ENCODE measurements at places on chromosomes 1 and 21. TPM values are rescaled to one million over a fixed set of nuclear protein-coding genes. Genes with fewer than 3 reads are reported as not detected.

DNA sequence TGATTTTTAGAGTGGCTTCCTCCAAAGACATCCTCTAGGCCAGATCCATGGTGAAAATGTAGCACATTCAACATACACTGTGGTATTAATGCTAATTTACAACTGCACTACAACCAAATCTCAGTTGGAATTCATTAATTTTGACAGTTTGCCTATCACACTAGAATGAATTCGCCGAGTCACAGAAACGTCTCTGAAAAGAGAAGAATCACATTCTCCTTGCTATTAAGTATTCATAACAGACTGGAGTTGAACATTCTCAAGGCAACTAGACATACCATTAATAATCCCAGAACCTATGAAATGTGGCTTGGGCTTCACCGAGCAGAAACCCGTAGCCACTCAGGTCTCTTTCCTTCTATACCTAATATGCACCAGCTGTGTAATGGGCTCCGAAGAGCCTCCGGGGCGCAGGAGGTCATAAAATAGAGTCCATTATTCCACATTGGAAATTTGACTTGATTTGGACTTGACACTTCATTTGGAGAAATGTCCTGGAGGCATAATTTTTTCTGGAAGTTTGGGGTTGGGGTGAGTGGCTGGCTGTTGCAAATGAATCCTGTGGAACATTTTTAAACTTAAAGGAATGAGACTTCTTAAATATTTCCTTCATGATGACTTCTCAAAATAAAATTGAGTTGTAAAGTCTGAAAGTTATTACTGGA lies 117.1 kb downstream of the DSCAM start:
- H3K27me3 ChIP-seq = no peaks in the 10 kb centered on the region
- H3K36me3 ChIP-seq = no peaks in the 10 kb centered on the region
- DNase-seq = no peak

Gene PLA2G4A
- total RNA-seq = 0.62 TPM

DNA sequence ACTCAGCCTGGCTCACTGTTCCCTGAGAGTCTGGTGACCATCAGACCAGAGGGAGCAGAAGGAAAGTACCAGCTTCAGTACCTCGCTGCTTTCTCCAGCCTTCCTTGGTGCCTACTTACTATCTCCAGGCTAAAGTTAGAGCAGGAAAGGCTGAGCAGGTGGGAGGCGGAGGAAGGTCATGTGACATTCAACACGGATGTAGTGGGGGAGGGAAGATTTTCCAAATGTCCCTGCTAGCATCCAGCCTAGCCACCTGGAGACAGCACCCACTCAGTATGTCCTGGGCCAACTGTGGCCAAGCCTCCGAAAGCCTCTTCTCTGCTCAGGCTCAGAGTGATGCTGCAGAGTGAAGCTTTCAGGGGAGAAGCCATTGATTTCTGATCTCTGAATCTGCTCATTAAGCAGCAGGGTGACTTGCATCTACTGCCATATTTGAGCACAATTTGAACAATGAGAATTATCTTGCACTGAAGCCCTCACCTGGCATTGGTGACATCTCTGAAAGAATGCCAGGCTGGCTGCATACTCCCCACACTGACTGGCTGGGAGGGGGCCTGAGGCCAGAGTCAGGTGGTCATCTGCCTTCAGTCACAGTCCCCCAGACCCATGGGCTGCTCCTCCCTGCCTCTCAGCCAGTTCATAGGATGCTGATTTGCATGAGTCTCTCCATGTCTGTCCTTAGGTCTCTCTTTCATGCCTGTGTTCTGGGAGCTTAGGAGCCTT lies 86.2 kb downstream of the KCND3 start:
- no peak overlapping the region for H3K4me3 ChIP-seq
- H3K4me1 ChIP-seq = peaks cover 8% of the 10 kb centered on the region
- no peak overlapping the region for H3K27ac ChIP-seq
- no peak for DNase-seq

- no peaks in the 10 kb centered on the region for H3K27me3 ChIP-seq
- DNase-seq = peak; percentile 88
- H3K27ac ChIP-seq = peak overlapping the region; percentile 73
Observed at GRCh38 chr1:2414297-2414958, 2.1 kb upstream of the PEX10 start.

Gene FCRL5
- not detected for total RNA-seq

GRCh38 chr1:232617237-232617636 lies 12.7 kb downstream of the SIPA1L2 start:
- peaks cover 2% of the 10 kb centered on the region for H3K27me3 ChIP-seq
- DNase-seq = no peak
- H3K4me3 ChIP-seq = no peak overlapping the region
- H3K27ac ChIP-seq = no peak overlapping the region
- H3K36me3 ChIP-seq = no peaks in the 10 kb centered on the region

DNA sequence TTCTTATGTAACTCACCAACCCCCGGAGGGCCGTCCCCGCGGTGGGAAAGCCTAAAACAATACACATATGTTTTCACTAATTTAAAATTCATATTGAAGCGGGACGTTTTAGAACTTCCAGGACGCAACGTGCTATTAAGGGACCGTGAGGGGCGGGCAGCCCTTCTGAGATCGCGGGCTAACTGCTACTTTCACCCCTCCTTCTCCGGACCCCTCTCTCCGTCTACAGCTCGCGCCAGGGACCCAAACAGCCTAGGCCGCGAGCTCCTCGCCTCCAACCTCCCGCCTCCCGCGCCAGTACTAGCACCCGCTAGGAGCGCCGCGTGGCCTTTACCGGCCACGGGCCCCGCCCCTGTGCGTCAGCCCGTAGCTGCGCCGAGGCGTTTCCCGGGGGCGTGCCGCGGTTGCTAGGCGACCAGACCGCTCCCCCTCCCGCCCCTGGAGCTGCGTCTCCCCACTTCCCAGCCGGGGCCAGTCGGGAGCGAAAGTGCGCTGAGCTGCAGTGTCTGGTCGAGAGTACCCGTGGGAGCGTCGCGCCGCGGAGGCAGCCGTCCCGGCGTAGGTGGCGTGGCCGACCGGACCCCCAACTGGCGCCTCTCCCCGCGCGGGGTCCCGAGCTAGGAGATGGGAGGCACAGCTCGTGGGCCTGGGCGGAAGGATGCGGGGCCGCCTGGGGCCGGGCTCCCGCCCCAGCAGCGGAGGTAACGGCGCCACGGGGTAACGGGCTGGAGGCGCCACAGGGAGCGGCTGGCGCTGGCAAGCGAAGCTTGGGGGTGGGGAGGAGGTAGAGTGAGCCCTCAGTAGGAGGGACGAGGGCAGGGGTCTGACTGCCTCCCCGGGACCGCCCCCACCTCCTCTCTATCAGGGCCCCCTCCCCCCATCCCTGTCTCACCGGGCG lies at the start of gene DYRK3:
Gene DYRK3 (plus strand): TSS at position 457 of the 898 bp plus-strand sequence. CDS start 168 bp downstream, at position 625.
- peaks cover 7% of the 10 kb centered on the region for H3K27me3 ChIP-seq
- H3K4me1 ChIP-seq = peaks cover 27% of the 10 kb centered on the region
- H3K27ac ChIP-seq = peak within 1 kb of the TSS; percentile 87
- peak within 1 kb of the TSS; percentile 76 for H3K4me3 ChIP-seq

Gene HTR6
- 1.6 TPM for total RNA-seq

DNA sequence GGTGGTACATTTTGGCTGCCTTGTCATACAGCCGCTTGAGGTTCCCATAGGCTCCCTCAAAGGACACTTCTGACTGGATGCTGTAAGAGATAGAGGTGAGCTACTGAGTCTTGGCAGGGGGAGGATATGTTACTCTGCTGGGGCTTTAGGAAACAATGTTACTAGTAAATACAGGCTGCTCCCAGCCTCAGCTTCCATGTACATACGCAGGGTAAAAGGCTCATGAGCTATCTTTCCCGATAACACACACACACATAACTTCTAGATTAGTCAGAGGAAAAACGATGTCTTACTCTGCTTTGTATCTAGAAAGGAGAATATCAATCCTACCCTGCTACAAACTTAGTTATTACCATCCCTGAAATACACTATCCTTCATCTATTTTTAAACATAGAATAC lies 14.3 kb downstream of the SMG5 start:
- H3K36me3 ChIP-seq = peaks cover 73% of the 10 kb centered on the region
- H3K27ac ChIP-seq = no peak overlapping the region
- no peak overlapping the region for H3K4me3 ChIP-seq
- H3K4me1 ChIP-seq = peaks cover 2% of the 10 kb centered on the region
- DNase-seq = no peak

DNA sequence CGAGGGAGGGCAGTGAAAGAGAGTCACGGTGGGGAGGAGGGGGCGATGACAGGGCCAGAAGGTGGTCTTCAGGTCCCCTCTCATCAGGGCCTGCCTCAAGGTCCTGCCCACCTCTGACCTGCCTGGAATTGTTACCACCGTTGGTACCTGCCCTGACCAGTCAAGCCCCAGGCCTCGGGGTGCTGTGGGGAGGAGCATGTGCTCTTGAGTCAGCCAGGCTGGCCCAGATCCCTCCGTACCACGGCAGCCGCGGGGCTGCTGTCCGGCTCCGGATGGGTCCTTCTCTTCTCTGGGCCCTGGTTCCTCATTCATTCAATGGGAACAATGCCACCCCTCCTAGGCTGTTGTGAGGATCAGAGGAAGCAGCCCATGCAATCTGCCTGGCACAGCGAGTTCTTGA lies 22.0 kb downstream of the SERINC2 start:
- no peaks in the 10 kb centered on the region for H3K4me1 ChIP-seq
- no peak overlapping the region for H3K4me3 ChIP-seq
- DNase-seq = no peak
- no peaks in the 10 kb centered on the region for H3K27me3 ChIP-seq
- no peak overlapping the region for H3K27ac ChIP-seq

DNA sequence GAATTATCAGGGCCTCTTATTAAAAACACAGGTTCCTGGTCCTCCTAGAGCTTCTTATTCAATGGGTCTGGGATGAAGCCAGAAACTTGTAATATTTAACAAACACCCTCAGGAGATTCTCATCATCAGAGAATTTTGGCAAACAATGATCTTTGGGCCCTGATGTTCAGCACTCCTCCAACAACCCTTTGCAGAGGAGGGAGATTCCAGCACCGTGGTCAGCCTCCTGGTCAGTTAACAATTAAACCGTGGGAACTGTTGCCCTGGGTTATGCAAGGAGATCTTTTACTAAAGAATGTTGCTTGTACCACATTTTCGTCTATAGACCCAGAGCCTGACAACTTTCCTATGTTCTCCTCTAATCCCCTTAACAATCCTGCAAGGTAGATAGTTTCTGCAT lies 294.4 kb downstream of the PLPP3 start:
- H3K27me3 ChIP-seq = no peaks in the 10 kb centered on the region
- H3K27ac ChIP-seq = no peak overlapping the region
- no peaks in the 10 kb centered on the region for H3K36me3 ChIP-seq
- H3K4me3 ChIP-seq = no peak overlapping the region

DNA sequence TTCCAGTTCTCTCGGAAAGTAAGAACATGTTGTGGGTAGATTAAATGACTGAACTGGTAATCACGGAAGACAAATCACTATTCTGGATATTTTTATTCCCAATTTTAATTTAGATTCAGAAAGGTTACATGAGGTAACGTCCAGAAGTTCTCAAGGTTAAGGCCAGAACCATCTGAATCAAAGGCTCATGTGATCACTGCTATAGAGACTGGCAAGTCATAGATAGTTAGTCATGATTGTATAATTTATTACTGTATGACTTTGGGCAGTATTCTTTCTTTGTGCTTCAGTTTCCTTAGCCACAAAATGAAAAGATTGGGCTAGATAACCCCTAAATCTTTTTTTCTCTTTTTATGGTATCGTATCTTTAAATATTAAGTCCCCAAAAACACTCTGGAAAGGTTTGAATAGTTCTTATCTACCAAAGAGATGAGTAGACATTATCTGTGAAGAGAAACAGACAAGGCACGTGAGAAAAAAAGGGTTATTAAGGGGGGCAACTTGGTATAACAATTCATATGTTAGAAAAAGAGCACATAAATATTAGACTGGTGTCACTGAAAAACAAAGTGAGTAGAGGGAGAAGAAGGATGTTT lies 241.0 kb downstream of the PTPRC start:
- H3K4me1 ChIP-seq = peaks cover 28% of the 10 kb centered on the region
- no peak overlapping the region for H3K4me3 ChIP-seq
- peaks cover 17% of the 10 kb centered on the region for H3K36me3 ChIP-seq
- no peak for DNase-seq
- H3K27ac ChIP-seq = peak overlapping the region; percentile 53

Gene GPR3
- total RNA-seq = 1.1 TPM

- peaks cover 5% of the 10 kb centered on the region for H3K4me1 ChIP-seq
- no peaks in the 10 kb centered on the region for H3K27me3 ChIP-seq
- no peak overlapping the region for H3K4me3 ChIP-seq
- no peak for DNase-seq
Observed at GRCh38 chr1:214116258-214116657, 128.5 kb downstream of the PROX1 start.

Gene GALE
- 27.4 TPM for total RNA-seq

DNA sequence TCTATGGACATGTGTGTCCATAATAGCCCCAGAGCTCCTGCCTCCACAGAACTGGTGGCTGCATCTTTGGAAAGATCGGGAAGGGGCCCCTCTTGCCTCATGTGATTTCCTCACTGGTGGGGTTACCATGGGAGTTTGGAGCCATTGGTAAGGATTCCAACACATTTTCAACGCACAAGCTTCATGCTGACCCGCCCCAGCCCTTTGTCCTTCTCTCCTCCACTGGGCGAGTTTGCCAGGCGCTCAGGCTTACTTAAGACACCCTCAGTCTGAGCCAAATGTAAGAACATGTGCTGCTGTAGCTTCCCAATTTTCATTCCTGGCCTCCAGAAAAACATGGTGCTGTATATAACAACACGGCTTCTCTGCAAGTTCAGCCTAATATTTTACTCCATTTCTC lies 72.4 kb downstream of the ATP5PO start:
- H3K27me3 ChIP-seq = no peaks in the 10 kb centered on the region
- no peaks in the 10 kb centered on the region for H3K36me3 ChIP-seq
- DNase-seq = no peak
- no peak overlapping the region for H3K27ac ChIP-seq
- H3K4me3 ChIP-seq = no peak overlapping the region
- H3K4me1 ChIP-seq = no peaks in the 10 kb centered on the region

Gene NBPF10
- total RNA-seq = 1.4 TPM

DNA sequence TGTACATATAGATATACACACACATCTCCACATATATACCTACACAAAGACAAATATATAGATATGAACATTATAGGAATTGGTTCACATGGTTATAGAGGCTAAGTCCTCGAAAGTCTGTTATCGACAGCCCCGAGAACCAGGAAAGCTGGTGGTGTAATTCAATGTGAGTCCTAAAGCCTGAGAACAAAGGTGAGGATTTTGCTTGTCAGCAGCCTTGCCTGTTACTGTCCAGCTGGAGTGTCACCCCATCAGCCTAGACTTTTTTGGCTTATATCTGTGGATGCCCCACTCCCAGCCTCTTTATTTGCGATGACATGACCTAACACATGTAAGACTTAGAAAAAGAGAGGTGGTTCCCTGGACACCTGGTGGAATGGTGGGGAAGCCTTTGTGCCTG lies 97.0 kb downstream of the GIPC2 start:
- no peak for DNase-seq
- H3K27ac ChIP-seq = peak overlapping the region; percentile 37
- H3K36me3 ChIP-seq = no peaks in the 10 kb centered on the region
- no peaks in the 10 kb centered on the region for H3K27me3 ChIP-seq

GRCh38 chr1:26471498-26472319 lies 531 bp upstream of the HMGN2 start:
- H3K27ac ChIP-seq = peak overlapping the region; percentile 98
- H3K27me3 ChIP-seq = no peaks in the 10 kb centered on the region
- peak overlapping the region; percentile 91 for H3K4me3 ChIP-seq
- peak; percentile 69 for DNase-seq
- peaks cover 43% of the 10 kb centered on the region for H3K4me1 ChIP-seq

Gene TCHH
- 0.05 TPM for total RNA-seq

Gene MCOLN2
- 43.5 TPM for total RNA-seq

Data from activated CD4-positive, alpha-beta T cell treated with anti-CD3 and anti-CD28 coated beads for 36 hours (primary cell).